Activated CD4-positive, alpha-beta T cell treated with anti-CD3 and anti-CD28 coated beads, Interleukin-10, Interleukin-2, amounts not matched to agents 100 ng/mL and 50 ng/mL, durations not matched to agents 16 hours and 8 hours (primary cell): ENCODE measurements at places on chromosomes 11 and 22.

DNA sequence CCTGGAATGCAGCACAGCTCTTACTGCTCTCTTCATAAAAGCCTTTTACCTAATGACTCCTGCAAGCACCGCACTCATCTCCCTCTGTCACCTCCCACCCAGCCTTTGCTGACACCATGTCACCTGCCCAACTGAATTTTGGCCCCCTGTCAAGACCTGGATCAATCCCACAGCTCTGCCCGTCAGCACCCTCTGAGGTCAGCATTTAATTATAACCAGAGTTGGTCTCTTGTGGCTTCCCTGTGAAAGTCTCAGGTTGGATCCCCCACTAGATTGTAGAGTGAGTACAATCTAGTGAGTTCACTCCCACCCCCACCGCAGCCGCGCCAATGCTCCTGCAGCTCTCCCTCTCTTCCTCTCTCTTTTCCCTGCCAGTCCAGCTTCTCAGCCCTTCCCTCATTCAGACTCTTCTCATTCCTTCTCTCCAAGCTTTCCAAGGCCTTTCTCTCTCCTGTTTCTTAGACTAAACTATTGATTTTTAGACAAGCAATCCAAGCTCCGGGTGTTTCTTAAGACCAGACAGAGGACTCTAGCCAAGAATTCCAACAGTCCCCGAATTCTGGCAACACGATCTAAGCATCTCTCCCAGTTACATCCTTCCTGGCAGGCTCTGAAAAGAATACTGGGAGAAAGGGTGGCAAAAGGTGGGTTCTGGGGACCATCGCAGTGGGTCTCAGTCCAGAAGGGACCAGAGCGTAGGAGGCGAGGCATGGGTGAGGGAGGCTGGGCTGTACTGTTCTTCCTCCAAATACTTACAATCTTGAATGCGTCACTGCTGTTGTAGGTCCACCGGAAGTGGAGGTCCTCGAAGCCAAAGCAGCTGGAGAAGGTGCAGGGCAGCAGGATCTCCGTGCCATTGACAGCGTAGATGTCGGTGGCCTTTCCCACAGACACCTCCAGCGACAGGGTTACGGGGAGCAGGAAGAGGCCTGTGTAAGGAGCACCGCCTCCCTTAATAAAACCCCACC lies 8.0 kb downstream of the SCN4B start:
- no peak for DNase-seq

GRCh38 chr11:23320131-23320530 lies 459.9 kb upstream of the CCDC179 start:
- DNase-seq: no peak

DNA sequence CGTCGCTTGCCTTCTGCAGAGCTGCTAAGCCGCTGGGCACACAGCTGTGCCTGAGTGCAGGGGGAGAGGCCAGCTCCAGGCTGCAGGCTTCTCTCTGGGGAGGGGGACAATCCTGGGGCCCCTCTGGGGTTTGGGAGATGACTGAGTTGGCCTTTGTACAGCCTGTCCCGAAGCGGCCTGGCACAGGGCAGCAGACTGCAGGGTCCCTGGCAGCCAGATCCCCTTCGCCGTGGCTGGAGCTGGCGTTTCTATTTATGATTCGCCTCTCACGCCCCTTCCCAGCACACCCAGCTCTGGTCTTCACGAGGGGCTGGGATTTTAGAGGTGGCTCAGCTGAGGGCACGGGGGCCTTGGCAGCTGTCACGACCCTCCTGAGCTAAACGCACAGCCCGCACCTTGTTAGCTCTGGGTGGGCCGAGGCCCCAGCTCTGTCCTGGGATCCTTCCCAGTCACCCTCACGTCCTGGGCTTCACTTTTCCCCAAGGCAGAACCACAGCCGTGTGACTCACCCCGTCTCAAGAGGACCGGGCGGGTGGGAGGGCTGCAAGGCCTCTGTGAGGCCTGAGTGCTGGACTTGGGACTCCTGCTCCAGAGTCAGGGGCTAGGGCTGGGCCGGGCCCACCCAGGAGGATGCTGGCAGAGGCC lies 18.4 kb downstream of the OSBPL5 start:
- no peak for DNase-seq

DNA sequence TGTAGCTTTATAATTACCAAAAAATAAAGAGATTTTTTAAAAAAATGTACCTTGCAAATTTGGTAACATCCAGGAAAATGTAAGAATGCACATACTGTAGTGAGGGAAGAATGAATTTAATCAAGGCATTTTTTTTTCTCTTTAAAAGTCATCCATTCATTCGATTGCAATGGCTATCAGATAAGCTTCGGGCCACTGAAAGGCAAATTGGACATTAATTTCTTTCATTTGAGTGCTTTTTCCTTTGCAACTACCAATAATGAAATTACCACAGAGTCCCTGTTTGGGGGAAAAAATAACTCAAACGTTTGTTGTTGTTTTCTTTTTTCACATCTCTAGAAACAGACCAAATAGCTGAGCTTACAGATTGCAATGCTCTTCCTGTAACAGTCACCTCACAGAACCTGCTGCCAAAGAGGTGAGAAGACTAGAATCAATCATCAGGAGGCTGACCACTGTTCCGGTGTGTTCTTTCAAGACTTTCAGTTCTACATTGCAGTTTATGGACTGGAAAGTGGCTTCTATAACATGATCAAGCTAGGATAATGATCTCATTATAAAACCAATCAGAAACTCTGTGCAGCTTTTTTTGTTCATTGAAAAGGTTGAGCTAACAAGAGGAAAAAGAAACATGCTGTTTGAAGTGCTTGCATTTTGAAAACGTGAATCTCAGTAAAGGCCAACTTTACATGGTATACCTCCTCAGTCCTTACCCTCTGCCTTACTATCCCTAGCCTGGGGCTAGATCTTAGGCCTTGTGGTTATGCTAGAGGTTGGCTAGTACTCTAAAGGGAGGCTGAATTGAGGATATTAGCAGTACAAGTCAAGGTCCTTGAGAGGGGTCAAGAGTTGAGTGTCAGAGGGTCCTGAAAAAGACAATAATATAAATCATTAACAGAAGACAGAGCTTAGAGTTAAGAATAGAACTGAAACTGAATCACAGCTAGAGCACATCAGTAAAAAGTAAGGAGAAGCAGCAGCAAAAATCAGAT lies 1276.1 kb downstream of the LRRC4C start:
- no peak for DNase-seq

DNA sequence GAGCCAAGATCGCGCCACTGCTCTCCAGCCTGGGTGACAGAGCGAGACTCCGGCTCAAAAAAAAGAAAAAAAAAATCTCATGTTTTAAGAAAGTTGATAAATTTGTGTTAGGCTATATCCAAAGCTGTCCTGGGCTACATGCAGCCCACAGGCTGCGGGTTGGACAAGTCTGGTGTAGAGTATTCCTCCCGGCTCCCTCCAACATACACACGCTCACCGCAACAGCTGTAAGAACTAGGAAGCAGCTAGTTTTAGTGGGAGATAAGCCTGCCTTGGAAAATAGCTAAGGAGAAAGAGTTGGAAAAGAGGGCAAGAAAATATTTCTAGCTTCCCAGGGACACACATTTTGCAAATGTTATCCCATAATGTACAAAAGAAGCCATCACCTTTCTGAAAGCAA lies 46.6 kb downstream of the CELF1 start:
- DNase-seq: no peak

DNA sequence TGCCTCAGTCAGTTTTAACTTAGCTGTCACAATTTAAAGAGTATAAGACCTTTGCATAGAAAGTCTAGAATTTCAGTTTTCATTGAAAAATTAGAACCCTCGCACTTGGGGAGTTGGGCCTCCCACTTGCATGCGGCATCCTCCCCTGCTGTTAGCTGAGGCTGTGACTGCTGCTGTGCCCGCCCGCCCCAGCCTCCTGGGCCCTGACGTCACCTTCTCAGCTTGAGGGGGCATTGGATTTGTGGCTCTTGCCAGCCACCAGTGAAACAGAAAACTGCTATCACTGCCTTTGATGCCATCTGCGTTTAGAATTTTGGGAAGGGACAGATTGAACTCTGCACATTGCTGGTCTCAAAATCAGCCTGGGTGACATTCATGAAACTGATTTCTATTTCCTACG lies 108.7 kb downstream of the CTTN start:
- no peak for DNase-seq

GRCh38 chr22:49582678-49583077 lies 245.0 kb downstream of the BRD1 start:
- no peak for DNase-seq

DNA sequence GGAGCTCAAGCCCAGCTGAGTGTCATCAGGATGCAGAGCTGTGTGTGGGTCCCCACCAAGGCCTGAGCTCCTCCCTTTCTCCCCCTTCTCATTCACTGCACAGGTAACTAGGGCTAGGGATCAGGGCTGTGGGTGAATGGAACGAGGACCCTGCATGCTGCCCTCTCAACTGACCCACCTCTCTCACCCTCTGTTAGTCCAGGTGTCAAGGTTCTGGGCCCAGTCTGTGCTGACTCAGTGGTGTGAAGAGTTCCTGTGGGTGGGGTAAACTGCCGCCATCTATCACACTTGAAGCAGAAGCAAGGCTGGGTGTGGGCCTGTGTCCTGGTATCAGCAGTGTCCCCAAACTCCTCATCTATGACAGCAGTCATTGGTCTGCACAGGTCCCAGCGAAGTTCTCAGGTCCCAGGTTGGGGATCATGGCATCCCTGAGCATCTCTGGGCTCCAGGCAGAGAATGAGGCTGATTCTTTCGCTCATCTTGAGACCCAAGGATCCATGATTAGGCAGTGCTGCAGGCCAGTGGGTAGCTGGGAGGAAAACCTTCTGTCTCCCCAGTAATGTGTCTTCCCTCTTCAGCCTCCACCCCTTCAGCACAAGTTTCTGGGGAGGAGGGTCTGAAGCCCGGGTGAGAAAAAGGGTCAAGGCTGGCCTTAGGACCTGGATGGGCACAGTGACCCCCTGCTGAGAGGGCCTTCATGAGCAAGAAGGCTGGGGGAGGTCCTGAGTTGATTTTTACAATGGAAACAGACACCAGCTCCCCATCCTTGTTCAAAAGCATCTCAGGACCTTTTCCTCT lies 109.8 kb downstream of the ZNF280B start:
- DNase-seq: no peak

GRCh38 chr11:11186249-11186648 lies 166.8 kb downstream of the CSNK2A3 start:
- no peak for DNase-seq

GRCh38 chr11:63491240-63491587 lies 247 bp upstream of the PLAAT5 start:
- DNase-seq: no peak

DNA sequence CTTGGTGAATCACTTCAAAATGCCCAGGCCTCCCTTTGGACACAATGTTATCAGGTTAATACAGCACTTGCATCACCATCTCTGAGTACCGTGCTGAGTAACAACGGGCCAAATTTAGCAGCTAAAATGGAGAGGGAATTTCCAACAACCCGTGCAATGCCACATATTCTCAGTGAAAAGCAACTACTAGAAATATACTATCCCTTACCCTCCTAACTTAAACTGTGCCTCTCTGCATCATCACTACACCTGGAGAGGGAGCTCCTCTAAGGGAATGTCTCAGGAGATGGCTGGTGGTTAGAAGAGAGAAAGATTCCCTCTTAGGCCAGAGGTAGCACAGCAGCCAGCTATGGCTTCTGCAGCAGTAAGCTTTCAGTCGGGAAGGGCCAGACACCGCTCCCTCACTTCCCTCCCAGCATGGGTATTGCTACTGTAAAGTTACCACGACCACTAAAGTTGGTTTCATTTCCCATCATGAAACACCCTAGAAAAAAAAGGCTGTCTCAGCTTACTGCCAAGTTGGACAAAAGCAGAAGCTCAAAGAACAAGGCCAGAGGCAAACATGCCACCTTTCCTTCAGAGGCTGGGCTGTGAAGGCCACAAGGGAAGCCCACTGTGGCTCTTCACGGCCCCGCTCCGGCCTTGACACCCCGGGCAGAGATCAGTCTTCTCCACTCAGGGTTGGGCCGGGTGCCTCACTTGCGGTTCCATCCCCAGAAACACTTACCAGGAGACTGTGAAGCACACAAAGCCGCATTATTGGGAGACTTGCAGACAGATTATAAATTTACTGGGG lies 3.9 kb downstream of the MAML2 start:
- DNase-seq: peak; percentile 86

- DNase-seq: no peak
These were observed 15.8 kb downstream of the OR10D3 start for GRCh38 chr11:124198897-124199296.

DNA sequence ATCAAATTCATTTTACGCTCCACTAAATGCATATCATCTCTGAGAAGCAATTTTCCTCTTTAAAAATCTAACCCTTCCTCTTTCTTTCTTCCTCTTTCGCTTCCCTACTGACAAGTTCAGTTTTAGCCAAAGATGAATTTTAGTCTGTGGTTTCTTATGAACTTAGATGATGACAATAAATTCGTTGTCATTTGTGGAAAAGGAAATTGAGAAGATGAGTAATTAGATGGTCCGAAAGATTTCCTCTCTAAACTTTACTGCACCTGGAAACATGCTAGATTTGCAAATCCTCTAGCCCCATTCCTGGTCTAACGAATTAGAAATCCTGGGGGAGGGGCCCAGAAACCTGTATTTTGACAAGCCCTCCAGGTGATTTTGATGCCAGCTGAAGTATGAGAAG lies 855.4 kb upstream of the CHORDC1 start:
- DNase-seq: no peak

DNA sequence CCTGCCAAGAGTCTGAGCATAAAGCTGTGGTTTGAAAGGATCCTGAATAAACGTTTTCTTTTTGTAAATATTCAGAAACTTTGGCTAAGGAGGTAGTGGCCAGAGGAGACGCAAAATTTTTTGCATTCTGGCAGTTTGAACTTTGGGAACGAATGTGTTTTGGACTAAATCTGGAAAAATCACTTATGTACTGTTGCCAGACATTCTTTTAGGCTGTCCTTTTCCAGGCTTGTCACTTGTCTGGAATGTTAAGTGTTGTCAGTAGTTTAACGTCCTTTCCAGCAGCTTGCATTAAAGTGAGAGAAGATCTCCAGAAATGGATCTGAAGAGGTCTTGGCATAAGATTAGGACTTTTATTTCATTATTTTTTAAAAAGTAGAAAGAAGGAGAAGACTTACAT lies 18.5 kb downstream of the SPECC1L start:
- DNase-seq: no peak

DNA sequence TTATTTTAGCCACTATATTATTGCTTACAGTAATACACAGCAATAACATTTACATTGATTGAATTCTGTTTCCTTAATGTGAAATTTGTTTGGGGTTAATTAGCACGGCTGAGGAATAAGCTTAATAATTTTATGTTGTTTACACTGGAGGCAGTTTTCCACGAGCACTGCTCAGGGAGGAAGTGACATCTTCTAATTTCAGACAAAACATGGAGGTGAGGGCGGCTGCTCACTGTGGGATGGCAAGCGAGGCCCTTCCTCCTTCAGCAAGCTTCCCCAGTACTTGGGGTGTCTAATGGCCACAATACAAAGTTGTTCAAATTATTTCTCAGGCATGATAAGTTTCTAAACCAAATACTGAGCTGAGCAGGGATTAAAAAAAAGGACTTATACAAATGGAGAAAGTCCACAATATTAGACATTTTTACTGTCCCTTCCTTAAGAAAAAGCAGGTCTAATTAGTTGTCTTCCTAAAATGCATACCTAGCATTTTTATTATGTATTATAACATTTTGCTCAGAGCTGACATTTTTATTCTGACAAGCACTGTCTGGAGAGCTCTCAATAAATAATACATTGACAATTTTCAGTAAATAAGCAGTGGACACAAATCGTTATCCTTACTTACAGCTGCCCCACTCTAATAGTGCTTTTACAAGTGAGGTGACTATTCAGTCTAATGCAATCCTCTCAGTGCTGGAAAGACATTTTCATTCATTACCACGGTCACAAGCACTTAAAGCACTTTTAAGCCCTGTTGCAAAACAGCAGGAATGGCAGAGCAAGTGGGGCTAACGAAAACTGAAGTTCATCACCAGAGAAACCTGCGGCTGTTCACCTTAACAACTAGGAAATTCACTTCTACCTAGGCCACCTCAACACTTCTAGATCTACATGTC lies 56.2 kb downstream of the SOX6 start:
- DNase-seq: no peak
